AG20443 (cell line): ENCODE measurements at places on chromosomes 4 and X.
A peak's percentile ranks its signal among the peaks of the same experiment; 100 is the strongest.

- DNase-seq, result no peak
Observed at GRCh38 chr4:155984106-155984797, 30.6 kb upstream of the CTSO start.

DNA sequence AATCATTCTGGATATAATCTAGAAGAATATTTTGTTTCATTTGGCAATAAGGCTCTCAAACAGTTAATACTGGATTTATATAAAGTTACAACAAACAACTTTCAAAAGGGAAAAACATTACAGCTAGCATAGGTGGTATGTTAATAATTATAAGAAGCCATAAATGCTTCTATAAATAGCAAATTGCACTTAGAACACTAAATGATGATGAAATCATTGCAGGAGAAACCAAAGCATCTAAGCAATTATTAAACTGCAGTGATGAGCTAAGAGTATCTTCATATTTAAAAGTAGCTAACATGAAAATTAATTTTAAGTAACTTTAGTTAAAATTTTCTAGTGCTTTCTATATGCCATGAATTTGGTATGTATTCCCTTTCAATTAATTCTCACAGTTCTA is 189.5 kb downstream of the CENPC start:
- no peak for DNase-seq

DNA sequence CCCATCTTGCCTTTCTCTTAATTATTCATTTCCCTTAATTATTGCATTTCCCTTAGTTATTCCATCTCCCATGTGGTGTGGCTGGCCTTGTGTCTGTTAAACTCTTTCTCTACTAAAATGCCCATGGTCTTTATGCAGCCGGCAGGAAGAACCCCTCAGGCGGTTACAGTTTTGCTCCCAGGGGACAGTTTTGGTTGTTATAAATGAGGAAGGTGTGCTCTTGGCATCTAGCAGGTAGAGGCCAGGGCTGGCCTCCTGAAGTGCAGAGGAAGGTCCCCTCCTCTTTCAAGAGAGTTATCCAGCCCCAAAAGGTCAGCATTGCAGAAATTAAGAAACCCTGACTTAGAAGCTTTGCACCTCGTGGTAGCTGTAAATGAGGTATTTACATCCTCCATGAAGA is 18.0 kb downstream of the TBL1X start:
- DNase-seq, result no peak

- no peak for DNase-seq
Observed at GRCh38 chr4:139295942-139296299, 5.4 kb upstream of the NAA15 start.

DNA sequence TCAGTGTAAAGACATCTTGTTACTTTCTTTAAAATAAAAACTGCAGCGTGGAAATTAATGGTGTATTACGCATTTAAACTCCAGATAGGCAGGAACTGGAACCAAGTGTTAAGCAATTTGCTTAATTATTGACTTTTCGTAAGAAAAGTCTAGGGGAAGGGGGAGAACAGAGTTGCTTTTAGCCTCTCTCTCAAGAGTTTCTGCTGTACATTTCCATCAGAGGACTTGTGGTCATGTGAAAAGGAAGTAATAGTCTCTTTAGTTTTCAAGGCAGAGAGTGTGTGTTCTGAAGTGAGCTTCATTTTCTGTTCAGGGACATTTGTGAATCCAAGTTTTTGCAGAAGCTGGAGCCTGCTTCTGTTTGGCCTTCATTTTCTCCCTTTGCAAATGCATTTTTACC is 127.2 kb downstream of the UBE2K start:
- DNase-seq, result no peak

DNA sequence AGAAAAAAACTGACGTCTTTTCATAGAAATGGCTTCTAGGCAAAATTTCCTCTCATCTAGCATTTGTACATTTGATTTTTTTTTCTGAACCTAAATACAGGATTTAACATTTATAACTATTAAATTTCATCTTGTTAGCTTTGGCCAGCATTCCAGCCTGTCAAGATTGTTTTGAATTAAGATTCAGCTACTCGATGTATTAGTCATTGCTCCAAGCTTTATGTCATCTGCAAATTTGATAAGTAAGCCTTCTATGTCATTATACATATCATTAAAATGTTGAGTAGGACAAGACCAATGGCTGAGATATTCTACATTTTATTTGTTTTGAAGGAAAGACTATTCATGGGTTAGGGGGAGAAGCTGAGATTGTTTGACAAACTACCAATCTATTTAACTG is 46.7 kb downstream of the DDX53 start:
- DNase-seq, result no peak

- DNase-seq, result no peak
Observed at GRCh38 chrX:129755779-129756650, 17.2 kb downstream of the XPNPEP2 start.

DNA sequence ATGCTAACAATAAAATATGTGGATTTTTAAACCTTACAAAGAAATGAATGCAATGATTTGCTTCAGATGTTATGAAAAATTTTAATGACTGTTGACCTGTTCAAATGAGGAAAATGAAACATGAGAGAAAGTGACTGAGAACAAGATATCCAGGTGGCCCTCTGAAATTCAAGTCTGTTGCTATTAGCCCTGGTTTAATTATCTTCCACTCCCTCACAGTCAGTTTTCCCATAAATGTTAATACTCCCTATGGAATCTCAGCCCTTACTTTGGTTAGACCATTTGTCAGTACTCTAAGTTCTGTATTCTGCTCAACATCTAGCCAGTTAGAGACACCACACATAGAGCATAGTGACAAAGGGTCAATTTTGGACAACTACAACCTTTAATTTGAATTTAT is 327.8 kb downstream of the PDGFC start:
- DNase-seq, result no peak

- no peak for DNase-seq
Observed at GRCh38 chr4:85995361-85995760, 364.5 kb downstream of the MAPK10 start.

GRCh38 chrX:107752714-107753113 is 22.9 kb downstream of the TSC22D3 start:
- no peak for DNase-seq

- DNase-seq, result no peak
Observed at GRCh38 chr4:41873380-41874295, 61.6 kb upstream of the TMEM33 start.

- DNase-seq, result no peak
Observed at GRCh38 chr4:168707205-168707604, 210.4 kb downstream of the PALLD start.

GRCh38 chrX:9482408-9482807 is 17.6 kb downstream of the TBL1X start:
- no peak for DNase-seq

DNA sequence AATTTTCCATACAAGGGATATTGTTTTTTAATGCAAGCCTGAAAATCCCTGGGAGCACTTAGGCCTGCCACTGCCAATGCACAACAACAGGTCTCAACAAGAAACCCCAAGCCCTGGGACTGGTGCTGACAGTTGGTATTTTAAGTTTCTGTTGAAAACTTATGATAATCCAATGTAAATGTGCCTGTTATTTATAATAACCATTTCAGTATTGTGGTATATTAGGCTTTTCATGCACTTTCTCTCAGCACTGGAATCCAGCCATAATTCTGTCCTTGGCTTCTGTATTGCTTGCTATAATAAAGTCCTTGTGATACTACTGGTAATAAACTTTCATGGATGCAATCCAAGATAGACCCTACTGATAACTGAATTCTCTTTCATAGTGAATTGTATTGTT is 218.9 kb downstream of the PCDH7 start:
- no peak for DNase-seq

DNA sequence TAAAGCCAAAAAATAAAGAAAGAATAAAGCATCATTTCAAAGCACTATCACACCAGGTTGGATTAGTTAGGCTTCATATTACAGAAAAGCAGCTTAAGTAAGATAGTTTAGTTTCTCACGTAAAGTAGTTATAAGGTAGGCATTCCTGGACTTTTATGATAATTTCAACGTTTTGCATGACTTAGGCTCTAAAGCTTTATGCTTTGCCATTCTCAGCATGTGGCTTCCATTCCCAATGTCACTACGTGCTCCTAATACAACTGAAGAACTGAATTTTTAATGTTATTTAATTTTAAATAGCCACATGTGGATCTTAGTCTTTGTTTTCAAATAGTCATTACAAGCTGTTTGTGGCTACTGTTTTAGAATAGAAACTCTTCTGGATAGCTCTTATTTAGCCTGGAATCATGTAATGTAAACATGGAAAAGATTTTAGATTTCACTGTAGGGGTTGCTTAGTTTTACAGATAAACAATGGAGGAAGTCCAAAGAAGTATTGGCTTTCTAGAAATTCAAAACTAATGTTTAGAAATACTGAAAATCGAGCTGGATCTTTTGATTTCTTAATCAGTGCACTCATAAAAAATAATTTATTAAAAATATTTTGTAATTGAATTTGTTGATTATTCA is 710.0 kb downstream of the IL1RAPL1 start:
- DNase-seq, result no peak

DNA sequence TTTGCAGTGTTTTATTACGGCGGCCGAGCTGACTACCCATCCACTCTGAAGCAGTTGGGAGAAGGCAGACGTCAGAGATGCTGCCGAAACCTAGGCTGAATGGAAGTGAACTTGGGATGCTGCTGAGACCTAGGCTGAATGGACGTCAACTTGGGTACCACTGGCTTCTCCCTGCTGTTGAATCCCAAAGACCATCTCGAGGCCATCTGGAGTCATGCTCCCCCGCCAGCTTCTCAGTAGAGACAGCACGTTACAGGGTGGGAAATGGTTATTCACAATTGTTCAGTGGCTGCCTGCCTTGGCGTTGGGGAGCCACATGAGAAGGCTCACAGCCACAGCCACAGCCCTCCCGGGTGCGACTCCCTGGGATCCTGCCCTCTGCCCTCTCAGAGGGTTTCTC is 40.9 kb downstream of the P2RY8 start:
- no peak for DNase-seq

- no peak for DNase-seq
Observed at GRCh38 chr4:111991163-111991562, 154.1 kb upstream of the FAM241A start.

DNA sequence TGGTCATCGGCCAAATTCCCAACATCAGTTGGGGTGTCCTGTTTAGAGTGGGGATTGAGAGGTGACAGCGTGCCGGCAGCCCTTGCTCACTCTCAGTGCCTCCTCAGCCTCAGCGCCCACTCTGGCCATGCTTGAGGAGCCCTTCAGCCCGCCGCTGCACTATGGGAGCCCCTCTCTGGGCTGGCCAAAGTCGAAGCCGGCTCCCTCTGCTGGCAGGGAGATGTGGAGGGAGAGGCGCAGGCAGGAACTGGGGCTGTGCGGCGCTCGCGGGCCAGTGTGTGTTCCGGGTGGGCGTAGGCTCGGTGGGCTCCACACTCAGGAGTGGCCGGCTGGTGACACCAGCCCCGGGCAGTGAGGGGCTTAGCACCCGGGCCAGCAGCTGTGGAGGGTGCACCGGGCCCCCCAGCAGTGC is 7.1 kb upstream of the CENPU start:
- no peak for DNase-seq

- DNase-seq, result no peak
Observed at GRCh38 chr4:186458050-186458449, 97.3 kb downstream of the MTNR1A start.

DNA sequence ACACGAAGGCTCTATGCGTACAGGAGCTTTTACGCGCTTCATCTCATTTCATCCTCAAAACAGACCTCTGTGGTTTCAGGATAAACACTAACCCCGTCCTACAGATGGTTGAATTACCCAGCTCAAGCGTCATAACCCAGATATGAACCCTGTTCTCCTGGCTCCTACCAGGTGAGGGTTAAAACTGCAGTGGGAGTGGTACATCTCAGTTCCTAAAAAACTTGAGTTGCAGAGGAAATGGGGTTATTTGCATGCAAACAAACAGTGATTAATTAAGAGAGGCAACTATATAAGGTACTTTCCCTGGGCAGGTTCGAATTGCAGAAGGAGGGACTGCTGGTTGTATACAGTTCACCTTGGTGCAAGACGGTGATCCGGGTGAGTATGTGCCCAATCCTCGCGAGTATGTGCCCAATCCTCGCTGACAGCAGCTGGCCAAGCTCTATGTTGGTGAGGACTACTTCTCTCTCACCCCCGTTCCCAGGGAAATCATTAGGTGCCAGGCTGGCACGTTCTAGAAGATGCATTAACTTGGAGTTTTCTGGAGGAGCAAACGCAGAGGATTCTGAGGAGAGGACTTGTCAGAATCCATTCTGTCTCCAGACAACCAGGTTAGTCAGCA is 72.6 kb downstream of the FHDC1 start:
- no peak for DNase-seq

- no peak for DNase-seq
Observed at GRCh38 chr4:14221176-14221575, 593.7 kb upstream of the BOD1L1 start.

DNA sequence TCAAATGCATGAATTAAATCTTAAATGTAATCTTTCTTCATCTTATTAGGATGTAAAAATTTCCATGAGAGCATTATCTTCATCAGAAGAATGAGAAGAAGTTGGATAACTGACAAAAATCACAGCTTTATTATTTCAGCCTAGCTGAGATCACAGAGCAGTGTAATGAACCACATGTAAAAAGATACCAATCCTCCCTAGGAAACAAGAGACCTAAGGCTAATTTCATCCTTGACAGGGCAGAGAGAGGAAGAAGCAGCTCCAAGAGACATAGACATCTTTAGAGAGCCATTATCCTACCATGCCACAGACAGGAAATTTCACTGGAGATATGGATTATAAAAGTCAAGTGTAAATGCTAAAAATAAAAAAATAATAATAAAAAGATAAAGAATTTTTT is 40.9 kb upstream of the IL15 start:
- no peak for DNase-seq

DNA sequence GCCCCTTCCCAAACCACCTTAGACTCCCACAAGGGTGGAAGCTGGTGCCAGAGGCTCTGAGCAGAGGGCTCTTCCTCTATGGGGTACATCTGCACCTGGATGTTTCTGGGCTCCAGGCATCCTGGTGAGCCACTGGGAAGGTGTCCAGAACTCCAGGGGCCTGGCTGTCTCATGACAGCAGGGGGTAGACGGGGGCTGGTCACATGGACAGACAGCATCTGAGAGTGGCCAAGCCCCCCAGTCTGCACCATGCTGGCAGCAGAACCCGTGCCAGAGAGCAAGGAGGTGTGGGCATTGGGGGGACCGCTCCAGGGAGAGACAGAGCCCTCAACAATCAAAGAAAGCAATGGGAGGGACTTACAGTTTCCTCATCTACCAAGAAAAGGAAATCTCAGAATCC is 39.5 kb downstream of the ZFYVE28 start:
- no peak for DNase-seq

DNA sequence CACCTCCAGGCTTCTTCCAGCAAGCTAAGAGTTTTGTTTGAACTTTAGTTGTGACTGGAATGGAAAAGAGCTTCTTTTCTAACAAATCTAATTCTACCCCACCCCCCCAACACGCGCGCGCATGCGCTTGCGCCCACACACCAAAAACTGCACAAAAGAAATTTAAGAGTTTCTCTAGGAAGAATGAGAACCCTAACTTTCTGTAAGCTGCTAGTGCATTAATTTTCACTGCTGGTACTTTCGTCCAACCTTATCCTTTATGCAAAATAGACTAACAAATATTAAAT is 9.0 kb upstream of the INTU start:
- DNase-seq, result peak; percentile 82

GRCh38 chrX:39726771-39727170 is 371.0 kb downstream of the BCOR start:
- peak; percentile 65 for DNase-seq

GRCh38 chrX:117510453-117510852 is 606.2 kb downstream of the KLHL13 start:
- DNase-seq, result no peak

- no peak for DNase-seq
Observed at GRCh38 chrX:29666366-29666765, 549.0 kb upstream of the MAGEB2 start.
